ENCODE measurements at places on chromosomes 2 and 18.

GRCh38 chr2:120491111-120491625 lies 145.2 kb downstream of the INHBB start:
- DNase-seq: no peak

DNA sequence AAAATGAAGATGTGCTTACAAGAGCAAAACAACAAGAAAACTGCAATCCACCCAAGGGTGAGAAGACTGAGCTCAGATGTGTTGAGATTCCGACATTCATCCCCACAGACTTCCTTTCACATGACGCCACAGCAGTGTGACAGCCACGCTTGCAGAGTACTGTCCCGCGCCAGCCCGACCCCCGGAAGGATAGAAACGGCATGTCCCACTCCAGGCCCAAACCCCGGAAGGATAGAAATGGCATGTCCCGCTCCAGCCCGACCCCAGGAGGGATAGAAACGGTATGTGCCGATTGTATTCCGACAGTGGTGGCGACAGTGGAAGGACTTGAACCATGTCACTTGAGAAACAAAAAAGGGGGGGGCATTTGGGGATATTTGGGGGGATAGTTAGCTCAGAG lies 119.1 kb upstream of the PXDN start:
- DNase-seq: no peak

- no peak for DNase-seq
These were observed 8.0 kb downstream of the ZNF516 start for GRCh38 chr18:76487070-76487469.

- DNase-seq: no peak
These were observed 197.7 kb upstream of the STON1 start for GRCh38 chr2:48332286-48332685.

DNA sequence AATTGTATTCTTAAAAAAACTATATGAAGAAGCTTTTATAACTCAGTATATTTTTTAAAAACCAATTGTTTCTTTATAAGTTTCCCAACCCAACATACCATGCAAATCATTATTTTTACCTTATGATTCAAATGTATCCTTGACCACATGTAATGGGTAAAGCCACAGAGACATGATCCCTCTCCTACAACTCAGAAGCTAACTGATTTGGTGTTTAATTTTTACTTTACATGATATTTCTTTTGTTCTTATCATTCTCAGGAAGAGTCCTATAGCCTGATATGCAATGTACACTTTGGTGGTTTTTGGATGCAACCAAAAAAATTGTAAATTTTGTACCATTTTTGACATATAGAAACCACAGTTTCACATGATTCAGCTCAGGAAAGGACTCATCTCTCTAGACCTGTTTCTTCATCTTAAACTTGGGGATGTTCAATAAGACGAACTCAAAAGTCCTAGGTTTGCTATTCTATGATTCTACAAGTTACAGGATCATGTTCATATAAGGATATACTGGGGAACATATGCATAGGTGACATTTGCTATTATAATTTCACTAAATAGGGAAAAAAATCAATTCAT lies 85.2 kb upstream of the RBBP8 start:
- DNase-seq: no peak

DNA sequence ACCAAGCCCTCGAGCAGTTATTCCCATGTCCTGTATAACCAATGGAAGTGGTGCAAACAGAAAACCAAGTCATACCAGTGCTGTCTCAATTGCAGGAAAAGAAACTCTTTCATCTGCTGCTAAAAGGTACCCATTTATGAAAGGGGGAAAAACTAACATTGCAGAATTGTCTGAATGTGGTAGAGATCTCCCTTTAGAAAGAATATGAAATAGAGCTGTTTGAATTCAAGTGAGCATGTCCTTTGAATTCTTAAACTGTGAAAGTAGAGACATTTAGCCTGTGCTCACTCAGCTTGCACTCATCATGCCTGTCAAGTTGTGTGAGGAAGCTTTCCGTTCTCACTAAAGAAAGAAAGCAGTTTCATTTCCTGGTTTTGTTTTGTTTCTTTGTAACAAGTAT lies 87.4 kb downstream of the EML4 start:
- DNase-seq: no peak

GRCh38 chr2:43484323-43484930 lies 111.4 kb downstream of the THADA start:
- DNase-seq: no peak

- no peak for DNase-seq
These were observed 950 bp downstream of the KLHL30 start for GRCh38 chr2:238139196-238140039.

- DNase-seq: no peak
These were observed 112.4 kb upstream of the UPP2 start for GRCh38 chr2:157989227-157989626.

DNA sequence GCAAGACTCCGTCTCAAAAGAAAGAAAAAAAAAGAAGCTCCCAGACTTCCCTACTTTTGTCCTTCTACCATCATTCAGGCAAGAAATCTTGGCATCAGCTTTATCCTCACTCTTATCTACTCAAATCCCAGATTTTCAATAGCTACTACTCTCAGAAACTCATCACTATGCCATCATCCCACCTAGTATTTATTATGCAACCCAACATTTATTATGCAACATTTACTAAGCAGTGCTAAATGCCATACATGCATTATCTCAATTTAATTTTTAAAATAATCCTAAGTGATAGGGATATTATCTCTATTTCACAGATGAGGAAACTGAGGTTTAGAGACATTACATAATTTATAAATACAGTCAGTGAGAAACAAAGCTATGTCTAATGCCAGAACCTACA lies 4.1 kb downstream of the USP37 start:
- DNase-seq: no peak

GRCh38 chr2:75666911-75667310 lies 20.3 kb downstream of the MRPL19 start:
- no peak for DNase-seq

DNA sequence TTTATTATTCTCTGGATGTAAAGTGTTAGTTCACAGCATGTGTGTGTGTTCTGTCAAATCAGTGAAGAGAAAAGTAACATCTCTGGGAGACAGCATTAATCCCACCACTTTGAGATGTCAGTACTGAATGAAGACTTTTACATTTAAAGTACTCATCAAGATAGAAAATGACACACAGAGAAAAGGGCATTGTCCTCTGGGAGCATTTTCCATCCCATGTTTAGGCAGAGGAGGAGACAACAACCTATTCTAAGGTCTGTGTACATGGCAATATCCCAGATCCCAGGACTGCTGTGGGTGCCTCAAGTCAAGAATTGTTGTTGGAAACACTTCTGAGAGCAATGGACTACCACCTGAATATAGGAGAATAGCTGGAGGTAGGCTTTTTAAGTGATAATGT lies 201.5 kb downstream of the PPP1R1C start:
- no peak for DNase-seq

DNA sequence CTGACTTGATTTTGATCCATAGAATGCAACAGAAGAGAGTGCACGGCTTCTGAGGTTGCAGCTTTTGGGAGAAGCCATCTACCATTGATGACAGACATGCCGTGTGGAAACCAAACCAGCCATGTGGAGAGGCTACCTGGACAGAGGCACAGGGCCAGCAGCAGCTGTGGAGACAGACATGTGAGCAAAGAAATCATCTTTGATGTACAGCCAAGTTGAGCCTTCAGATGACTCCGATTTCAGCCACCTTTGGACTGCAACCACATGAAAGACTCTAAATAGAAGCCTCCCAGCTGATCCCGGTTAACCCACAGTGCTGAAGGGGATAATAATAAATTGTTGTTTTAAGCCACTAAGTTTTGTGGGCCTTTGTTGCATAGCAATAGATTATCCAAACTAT lies 54.2 kb downstream of the TSN start:
- DNase-seq: no peak

- no peak for DNase-seq
These were observed 13.8 kb downstream of the CERKL start for GRCh38 chr2:181643151-181643550.

- DNase-seq: no peak
These were observed 40.8 kb upstream of the FRZB start for GRCh38 chr2:182907081-182907830.

DNA sequence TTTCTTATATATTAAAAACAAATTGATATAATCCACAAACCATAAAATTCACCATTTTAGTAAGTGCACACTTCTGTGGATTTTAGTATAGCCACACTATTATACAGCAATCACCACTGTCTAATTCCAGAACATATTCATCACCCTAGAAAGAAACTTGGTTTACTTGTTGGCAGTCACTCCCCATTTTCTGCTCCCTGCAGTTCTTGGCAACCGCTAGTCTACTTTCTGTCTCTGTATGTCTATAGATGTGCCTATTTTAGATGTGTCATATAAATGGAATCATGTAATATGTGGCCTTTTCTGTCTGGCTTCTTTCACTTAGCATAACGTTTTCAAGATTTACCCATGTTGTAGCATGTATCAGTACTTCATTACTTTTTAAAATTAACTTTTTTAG lies 5.7 kb downstream of the CKAP2L start:
- DNase-seq: no peak

- no peak for DNase-seq
These were observed 311.3 kb upstream of the KLHL29 start for GRCh38 chr2:23073671-23074070.

DNA sequence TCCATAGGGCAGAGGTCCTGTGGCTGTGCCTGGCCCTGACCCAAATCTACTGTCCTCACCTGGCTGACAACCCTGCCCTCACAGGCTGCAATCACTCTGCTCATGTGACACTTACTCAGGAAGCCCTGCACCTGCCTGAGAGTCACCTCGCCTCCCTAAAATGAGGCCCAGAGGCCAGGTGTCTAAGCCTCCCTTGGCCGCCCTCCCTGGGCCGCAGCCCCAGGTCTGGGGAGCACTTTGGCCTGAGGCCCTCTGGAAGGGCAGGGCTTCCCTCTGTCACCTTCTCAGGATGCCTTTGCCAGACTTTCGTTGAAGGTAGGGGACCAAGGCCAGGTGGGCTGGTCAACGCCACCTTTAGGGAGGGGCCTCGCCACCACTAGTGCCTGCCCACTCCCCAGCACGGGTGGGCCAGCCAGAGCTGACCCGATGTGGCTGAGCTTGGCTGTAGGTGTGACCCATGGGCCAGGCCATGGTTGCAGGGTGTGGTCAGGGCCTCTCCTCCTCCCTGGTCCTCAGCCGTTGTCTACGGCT lies 6.1 kb upstream of the GPC1 start:
- DNase-seq: no peak

DNA sequence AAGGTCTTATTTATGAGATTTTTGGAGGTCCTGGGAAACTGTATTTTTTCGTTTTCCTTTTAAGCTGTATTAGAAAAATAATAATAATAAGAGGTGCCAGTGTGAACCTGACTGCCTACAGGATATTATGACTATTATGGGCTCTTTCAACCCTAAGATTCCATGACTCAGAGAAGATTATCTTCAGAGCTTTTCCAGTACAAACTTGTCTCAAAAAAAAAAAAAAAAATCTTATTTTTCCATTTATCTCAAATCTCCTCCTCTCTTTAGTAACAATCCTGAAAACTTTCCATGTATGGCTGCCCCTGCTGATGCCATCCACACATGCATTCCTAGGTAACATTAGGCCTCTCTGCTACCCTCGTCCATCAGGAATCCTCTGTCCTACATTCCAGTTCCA lies 36.7 kb upstream of the RPE start:
- no peak for DNase-seq

DNA sequence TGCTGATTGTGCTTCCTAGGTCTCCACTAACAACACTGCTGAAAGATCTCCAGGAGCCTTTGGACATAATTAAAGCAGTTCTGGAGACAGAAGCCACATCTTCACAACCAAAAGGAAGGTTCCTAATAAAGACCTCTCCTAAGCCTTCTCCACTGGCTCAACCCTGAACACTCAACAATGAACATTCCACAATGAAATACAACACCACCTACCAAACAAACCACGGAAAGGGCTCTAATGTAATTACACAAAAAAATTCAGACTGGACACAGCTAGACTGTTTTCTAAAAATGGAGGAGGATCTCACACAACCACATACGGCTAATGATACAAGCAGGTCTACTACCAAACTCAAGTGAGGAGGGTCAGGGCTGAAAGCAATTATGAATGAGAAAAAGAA lies 43.6 kb downstream of the NOL10 start:
- no peak for DNase-seq

DNA sequence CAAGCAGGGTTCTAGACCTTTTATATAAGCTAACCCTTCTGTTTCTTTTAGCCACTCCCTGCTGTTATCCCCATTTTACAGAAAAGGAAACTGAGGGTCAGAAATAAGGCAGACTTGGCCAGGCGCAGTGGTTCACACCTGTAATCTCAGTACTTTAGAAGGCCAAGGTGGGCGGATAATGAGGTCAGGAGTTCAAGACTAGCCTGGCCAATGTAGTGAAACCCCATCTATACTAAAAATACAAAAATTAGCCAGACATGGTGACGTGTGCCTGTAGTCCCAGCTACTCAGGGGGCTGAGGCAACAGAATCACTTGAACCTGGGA lies 14.3 kb downstream of the RUFY4 start:
- no peak for DNase-seq

DNA sequence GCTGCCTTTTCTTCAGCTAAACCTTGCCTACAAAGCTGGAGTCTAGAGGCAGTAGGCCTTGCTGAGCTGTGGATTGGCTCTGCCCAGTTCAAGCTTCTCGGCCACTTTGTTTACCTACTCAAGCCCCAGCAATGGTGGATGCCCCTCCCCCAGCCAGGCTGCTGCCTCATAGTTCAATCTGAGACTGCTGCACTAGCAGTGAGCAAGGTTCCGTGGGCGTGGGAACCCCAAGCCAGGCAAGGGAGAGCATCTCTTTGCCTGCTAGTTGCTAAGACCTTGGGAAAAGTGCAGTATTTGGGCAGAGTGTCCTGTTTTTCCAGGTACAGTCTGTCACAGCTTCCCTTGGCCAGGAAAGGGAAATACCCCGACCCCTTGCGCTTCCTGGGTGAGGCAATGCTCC lies 68.9 kb downstream of the VAPA start:
- no peak for DNase-seq

GRCh38 chr2:164671664-164672396 lies 50.5 kb upstream of the GRB14 start:
- no peak for DNase-seq

GRCh38 chr2:110955556-110955955 lies 165.2 kb upstream of the BCL2L11 start:
- DNase-seq: no peak

DNA sequence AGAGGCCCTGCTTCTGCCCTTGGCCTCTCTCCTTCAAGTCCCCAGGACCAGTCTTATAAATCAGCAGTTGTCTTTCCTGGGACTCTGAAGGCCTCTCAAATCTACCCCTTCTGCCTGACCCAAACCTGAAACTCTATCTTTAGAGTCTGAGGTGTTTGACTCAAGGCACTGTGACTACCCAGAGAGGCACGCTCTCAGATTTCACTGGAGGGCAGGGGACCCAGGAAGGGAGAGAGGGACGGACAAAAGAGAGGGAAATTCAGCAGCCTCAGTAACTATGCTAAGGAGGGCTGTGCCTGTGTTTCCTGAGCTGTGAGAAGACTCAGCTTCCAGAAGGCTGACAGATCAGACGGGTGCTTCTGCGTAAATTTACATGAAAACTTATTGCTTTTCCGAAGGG lies 217.8 kb downstream of the HAUS1 start:
- DNase-seq: no peak
